ENCODE measurements at places on chromosomes 2 and 18.

GRCh38 chr2:99861376-99861760, 281.0 kb downstream of the AFF3 start:
- DNase-seq = no peak

DNA sequence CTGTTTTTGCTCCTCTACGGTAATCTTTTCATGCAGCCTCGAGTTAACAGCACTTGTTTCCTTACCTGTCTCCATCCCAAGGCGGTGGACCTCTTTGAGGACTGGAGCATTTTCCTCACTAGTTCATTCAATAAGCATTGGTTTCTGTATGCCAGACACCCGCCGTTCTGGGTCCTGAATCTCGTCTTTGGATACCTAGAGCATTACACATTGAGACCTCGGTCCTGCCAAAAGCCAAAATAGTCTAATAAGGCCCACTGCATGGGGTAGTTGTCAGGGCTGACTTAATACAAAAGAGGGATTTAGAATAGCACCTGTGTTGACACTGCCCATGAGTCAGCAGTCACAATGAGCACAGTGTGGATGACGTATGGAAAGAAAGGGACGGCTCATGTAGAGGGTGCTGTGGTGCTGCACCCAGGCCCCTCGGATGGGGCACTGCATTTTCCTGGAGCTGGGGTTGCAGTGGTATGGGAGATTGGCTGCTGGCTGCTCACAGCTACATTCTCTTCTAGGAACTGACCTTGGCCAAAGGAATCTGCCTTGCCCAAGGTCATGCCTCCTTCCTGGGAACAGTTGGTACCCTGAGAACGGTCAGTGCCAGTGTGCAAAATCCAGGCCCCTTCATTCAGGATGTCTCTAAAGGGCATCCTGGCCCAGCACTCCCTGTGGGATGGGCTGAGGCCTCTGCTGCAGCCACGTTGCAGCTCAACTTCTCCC, 126.9 kb upstream of the NCK2 start:
- DNase-seq = no peak

DNA sequence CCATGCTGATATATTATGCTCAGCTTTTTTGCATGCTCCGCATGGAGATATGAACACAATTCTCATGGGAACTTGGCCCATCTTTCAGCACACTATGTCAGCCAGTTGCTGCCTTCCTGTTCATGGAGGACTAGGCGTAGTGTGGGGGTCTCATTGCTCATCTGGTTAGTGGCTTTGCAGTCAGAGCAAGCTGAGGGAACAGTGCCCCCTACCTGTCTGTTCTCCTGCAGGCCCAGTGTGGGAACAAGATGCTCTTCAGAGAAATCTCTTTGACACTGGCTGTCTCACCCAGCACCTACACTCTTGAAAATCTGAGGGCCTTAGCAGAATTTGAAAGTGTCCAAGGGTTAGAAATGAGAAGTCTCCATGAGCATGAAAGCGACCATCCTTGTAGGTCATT, 47.1 kb downstream of the SPTBN1 start:
- no peak for DNase-seq

GRCh38 chr18:77052983-77053309, 79.6 kb downstream of the MBP start:
- no peak for DNase-seq

DNA sequence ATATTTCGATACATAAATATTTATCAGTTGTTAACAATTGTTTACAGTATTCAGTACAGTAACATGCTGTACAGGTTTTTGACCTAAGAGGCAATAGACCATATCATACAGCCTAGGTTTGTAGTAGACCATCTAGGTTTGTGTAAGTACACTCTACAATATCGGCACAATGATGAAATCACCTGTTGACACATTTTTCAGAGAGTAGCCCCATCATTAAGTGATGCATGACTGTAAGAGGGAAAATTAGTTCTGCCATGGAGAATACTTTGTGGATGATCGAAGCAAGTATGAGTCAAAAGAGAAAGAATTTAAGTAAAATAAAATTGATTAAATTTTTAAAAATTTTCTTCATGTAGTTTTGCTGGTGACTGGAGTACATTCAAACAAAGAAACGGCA, 32.6 kb downstream of the VIT start:
- DNase-seq = no peak

DNA sequence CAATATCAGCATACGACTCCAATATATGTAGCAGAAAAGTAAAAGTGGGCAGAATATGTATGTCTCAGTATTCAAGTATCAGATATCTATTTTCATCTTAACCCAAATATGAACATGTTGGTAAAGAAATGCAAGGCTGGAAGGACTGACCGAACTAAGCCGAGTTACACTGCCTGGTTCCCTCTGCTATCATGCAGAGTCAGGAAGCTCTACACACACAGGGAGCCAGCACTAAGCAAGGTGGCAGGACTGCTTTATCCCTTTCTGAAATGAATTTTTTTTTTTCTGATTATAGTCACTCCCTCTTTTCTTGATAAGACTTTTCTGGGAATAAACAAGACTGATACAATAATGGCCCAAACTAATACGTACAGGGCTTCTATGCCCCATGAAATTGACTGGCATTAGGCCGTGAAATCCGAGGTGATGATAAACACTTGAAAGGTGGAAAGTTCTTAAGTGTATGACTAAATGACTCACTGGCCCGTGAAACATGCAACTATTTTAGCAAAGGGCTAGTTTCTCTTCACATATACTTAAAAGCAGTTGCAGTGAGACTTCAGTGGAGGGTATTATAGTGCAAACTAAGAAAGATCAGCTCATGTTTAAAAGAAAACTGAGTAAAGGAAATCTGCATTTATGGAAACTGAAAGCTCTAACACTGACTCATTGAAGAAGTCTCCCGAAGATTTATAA, 14.9 kb downstream of the DPP4 start:
- no peak for DNase-seq

- no peak for DNase-seq
These were observed 12.6 kb downstream of the UBE2E3 start for GRCh38 chr2:180992994-180993393.

DNA sequence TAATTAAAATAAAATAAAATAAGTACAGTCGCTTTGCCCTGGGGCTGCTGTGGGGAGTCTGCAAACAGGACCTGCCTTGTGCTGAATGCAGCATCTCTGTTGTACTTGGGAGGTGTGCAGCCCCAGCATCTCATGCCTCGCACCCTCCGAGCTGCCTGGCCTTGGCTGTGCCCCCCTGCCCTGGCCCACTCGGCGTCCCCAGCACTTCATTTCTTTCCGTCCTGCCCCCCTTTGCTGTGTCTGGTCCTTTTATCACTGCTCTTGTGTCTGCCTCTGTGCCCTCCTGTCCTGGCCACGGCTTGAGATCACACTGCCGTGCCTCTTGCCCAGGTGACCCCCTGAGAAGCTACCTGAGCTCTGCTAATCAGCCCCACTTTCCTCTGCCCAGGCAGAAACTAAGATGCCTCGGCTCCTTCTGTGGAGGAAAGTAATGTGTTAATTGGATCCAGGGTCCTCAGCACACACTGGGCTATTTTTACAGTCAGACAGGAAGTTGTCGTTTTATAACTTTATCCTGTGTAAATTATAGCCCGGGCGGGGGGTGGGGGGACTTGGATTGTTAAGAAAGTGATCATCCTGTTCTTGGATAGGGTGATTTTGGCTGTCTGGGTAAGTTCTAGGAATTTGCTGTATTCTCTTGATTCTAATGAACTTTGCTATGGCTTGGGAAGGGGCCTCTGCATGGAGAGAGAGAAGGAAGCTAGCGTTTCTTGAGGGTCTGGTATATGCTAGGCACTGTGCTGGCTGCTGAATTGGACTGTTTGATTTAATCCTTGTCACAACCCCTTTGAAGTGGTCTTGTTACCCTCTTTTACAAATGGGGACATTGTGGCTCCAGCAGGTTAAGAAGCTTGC, 69.4 kb downstream of the AGAP1 start:
- DNase-seq = no peak

DNA sequence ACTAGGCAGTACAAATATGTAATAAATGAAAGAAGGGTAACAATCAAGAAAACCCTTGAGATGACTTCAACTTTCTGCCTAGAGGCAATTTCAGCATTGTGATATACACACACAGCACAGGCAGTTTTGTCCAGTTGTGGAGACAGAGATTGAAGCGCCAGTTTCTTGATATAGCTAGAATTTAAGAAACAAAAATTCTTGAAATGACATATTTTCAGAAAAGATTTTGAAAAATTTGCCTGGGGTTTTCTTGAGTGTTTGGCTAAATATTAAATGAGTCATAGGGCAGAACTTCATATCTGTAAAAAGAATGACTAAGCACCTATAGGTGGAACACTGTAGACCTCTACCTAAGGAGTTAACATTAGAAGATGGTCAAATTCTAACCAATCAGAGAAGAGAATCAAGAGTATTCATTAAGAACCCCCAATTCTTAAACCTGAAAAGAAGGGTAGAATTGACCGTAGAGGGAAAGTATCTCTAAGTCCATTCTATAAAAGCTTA, 1266.8 kb upstream of the TMEFF2 start:
- DNase-seq = no peak

- DNase-seq = no peak
These were observed 114.3 kb downstream of the CELF4 start for GRCh38 chr18:37451239-37451825.

- no peak for DNase-seq
These were observed 42.9 kb downstream of the TMEM37 start for GRCh38 chr2:119474371-119475224.

- DNase-seq = no peak
These were observed 59.8 kb upstream of the IL1R1 start for GRCh38 chr2:102082571-102083392.

DNA sequence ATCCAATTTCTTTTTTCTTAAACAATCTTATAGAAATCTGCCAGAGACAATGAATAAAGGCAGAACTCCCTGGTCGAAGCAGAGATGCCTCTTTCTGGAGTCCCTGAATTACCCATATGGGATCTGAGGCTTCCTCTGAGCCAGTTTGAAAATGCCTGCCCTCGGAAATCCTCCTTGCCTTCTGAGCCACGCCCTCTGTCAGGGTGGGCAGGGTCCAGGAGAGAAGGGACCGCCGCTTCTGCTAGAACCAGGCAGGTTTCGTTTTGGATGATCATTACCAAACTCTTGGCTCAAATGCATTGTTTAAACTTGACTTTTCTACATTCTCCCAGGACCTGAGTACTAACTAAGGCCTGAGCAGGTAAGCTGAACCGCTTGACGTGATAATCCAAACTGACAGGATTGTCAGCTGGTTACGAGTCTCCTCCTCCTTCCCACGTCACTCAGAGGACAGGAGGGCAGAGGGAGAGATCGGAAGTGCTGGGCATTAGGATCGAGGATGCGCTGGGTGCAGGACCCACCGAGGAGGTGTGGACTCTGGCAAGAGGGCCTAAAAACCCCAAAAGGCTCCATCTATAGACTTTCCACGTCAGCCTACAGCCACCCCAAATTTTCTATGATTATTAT, 128.4 kb downstream of the KLHL29 start:
- no peak for DNase-seq

DNA sequence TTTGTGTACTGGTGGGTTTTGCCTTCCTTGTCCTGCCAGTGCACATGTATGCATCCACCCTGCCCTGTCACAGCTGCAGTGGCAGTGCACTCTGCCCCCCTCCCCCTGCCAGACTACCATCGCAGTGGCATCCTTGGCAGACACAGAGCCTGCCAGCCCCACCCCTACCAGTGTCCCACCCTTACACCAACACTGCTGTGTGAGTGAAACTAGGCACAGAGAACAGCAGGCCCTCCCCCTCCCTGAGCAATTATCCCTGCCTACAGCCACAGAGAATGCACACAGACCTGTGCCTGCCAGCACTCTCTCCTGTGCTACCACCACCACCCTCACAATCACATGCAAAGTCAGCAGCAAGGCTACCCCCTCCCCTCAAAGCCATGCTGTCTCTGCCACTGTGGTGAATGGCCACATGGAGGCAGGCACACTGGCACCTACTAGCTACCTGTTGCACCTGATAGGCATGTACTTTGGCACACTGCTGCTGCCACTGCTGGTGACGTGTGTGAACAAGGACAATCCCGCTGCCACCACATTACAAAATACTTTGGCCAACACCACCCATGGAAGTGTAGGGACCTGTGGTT, 239.8 kb downstream of the CALCRL start:
- no peak for DNase-seq

DNA sequence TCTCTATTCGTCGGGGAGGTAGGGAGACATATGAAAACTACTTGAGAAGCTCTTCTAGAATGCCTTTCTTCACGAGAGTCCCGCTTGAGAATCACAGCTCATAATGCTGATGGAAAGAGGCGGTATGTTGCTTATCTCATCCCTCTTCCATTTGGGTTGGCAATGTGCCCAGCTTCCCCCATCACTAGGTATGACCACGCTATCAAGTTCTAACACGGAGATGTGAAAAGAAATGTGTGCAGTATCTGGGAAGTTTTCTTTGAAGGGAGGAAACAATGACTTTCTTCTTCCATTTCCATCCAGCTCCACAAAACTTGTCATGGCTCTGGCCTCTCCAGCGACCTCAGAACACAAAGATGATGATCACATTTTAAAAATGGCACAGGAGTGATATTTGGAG, 742.4 kb downstream of the DCDC2C start:
- DNase-seq = no peak

DNA sequence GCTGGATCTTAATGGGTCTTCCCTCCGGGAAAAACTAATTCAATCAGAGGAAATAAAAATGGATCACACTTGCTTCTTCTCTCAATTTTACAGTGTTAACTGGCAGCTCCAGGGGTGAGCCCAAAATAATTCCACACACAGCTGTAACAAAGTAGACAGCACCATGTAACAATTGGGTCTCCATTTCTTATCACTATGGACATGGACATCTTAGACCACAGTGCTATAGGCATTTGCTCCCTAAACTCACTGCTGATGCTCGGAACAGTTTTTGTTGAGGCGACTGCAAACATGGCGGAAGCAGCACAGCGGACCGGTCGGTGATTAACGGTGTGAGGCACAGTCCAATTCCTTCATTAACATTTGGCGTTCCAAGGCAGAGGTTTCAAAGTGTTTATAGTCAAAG, 144.7 kb upstream of the NCK2 start:
- DNase-seq = no peak

DNA sequence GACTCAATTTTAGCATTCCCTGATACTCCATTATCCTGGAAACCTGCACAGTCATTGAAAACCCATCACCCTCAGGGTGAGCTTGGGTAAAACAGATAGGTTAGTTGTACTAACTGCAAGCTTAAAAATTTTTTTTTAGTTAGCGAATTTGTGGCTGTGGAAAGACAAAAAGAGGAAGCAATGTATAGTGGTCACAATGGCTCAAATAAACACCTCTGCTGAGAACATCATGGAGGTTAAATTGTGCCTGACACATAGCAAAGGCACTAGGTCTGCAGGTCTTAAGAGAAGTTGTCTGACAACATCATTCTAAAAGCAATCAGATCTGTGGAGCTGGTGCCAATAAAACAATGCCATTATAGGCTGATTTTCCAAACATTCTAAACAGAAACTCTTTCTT, 84.4 kb upstream of the CAVIN2 start:
- no peak for DNase-seq

DNA sequence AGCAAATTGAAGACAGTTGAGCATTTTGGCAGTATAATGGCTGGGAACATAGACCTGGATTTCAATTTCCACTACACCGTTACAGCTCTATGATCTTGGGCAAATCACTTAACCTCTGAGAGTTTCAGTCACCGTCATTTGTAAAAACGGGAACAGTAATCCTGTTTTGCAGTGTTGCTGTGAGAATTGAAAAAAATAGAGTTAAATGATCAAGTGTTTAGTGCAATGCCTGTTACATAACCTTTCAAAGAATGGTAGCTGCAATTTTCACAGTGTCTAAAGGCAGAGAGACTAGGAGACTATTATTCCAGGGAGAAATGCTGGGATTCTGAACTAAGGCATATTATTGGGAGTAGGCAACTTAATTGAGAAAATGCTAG, 2.0 kb downstream of the AGPS start:
- DNase-seq = no peak
